ENCODE measurements at places on chromosomes 3 and 15.

- no peak for DNase-seq
Observed at GRCh38 chr3:48456456-48456855, 9.9 kb downstream of the ATRIP start.

DNA sequence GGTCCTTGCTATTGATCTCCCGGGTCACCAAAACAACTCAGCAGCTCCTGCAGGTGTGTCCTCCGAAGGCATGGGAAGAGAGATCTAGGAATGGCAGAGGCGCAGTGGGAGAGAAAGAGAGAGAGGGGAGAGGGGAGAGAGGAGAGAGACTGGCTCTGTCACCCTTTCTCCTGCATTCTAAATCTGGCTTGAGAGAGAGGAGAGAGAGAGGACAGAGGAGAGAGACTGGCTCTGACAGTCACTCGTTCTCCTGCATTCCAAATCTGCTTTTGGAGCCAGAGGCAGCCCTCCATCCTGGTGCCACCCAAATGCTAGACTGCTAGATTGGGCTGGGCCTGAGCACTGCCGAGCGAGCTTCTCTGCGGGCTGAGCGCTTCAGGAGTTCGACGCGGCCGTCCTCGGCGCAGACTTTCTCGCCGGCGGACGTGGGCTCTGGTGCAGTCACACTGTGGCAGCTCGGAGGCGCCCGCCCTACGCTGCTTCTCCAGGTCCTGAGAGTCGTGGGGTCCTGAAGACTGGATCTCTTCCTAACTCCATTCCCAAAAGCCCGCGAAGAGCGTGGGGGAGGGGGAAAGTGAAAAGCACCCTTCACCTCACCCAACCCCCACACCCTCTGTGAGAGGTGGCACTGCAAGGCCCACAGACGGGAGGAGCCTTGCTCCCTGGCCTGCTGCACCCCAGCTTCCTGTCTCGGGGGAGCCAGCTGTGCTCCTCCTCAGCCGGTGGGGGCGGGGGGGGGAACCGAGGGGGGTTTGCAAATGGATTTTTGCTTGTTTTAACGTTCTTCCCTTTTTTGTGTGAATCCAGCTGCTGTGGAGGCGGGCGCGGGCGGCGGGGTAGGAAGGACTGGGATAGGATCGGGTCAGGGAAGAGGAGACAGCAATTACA, 222.3 kb downstream of the MEIS2 start:
- no peak for DNase-seq

DNA sequence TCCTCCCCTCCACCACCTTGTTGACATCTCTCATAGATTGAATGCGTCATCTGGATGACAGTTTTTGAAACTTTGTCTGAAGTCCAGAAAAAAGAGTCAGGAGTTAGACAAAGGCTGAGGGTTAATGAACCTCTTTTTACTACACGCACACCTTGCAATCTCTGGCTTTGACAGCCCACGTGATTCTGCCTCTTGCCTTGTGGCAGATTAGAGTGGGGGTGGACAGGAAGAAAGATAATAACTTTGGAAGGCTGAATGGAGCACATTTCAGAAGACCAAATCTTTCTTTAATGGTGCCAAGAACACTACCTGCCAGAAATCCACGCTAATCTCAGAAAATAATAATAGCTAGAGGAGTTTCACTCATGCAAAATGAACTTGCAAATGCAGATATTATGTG, 327.9 kb upstream of the TRIM42 start:
- no peak for DNase-seq

- peak; percentile 9 for DNase-seq
Observed at GRCh38 chr3:88936831-88937230, 170.6 kb upstream of the EPHA3 start.

DNA sequence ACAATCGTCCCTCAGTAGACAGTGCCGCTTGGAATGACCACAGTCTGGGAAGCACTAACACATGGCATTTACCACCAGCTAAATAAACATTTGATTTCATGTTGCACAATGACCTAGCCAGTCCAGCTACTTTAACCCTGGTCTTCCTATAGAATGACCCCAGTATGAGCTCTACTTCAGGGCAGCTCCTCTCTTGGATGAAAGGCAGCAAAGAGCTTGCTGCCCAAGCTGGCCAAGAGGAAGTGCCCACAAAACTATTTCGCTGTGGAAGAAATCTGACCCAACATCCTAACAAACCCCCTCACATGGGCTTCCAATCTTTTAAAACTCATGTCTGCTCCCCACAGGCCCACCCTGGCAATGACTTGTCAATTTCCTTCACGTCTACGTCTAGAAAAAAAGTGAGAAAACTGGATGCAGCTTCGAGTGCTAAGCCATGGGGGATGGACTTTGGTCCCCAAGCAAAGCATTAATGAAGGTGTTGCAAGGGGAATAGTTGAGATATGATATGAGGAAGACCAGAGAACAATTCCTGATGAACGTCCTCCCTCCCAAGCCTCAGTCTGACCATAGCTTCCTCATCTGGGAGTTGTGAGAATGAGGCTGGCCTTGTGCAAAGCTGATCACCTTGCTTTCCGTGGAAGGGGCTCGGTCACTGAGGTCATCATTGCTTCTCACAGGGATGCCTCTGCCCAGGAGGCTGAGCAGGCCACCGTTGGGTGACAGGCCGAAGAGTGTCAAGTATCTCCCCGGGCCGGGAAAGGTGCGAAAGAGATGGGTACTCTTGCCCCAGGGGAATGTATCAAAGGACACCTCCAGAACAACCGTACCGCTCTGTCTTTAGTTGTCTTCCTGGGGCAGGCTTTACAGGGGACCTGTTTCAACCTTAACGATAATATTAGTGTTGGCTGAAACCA, 964 bp downstream of the SLC25A20 start:
- DNase-seq = no peak

GRCh38 chr15:47750030-47750739, 32.9 kb downstream of the SEMA6D start:
- DNase-seq = no peak

GRCh38 chr15:95192923-95193322, 961.6 kb downstream of the MCTP2 start:
- DNase-seq = no peak

DNA sequence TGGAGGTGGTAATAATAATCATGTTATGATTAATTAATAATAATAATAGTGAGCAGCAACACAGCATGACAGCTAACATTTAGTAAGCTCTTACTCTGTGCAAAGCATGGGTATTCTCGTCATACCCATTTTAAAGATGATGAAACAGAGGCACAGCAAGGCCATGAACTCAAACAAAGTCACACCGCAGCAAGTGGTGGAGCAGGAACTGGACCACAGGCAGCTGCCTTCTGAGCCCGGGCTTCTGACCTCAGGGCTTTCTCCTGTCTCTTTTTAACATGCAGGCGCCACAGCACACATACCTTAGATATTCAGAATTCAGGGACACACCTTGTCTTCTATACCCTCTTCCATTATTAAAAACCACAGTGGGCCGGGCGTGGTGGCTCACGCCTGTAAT, 50.7 kb upstream of the SPATA12 start:
- no peak for DNase-seq

DNA sequence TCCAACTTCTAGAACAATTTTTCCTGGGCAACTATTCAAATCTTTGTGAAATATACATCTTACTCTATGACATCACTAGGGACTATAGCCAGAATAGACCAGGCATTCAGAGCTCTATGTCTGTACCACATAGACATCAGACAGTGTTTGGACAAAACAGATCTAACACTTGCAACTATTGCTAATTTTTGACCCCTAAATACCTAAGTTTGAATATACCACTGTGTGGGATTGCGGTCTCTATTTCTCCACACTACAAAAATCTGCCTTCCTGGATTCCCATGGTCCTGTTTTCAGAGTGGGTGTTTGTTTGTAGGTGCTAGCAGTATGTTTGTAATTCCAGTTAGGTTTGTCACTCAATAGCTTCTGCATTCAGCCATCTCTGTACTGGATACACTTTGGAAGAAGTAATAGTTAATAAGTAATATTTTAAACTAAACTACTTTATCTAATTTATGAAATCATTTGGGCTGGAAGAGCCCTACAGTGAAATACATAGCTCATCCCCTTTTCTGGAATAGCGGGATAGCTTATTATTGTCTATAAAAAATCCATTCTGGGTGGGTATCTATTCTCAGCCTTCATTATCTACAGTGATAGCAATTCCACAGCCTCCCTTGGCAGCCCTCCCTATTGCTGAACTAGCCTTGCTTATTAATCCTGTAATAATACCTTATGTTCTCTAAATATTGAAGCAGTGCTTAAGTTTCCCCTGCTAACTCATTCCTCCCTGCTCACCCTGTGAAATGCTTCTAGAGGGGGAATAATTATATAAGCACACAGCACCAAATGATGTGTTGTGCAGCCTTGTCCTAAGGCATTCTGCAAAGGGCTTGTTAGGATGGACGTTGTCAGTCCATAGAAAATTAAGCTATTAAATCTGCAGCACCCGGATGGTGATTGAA, 49.4 kb downstream of the RBMS3 start:
- DNase-seq = no peak

DNA sequence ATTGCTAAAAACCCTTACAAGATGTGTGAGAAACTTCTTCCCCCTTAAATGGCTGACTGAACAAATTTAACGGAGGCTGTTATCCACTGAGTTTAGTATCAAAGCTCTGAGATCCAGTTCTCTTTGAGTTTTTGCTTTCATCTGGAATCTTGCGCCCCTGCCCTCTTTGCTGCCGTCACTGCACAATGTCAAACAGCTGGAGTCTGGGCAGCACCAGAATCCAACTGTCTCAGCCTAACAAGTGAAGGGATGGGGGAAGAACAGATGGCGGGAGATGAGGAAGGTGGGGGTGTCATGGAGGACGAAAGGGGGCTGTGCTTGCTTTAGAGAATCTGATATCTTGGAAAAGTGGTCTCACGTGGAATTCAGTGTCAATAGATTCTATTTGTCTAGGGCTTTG, 7.0 kb upstream of the BOC start:
- no peak for DNase-seq

DNA sequence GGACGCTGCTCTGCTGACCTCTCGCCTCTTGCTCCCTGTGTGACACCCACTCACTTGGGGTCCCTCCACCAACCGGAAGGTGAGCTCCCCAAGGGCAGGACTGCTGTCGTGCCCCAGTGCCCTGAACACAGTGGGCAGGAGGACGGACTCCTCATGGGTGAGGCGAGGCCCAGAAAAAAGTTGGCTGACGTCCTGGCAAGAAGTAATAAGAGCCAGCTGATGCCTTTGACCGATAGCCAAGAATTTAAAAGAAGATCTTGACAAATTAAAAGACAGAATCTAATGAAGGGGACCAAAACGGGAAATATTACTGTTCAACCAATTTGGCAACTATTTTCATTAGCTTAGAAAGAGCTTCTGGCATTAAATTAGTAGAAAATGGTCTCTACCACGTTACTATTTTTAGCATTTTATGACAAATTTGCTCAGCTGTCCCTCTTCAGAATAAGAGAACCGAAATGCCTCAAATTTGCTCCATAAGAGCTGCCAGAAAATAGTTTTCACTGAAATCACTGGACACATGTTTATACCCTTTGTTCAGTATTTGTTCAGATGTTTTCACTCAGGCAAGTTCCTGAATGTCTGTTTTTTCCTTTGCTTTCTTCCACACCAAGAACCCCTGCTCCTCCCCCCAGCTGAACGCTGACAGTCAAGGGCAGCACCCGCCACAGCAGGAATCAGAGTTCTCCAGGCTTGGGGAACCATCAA, 60.5 kb downstream of the XXYLT1 start:
- no peak for DNase-seq

All from D721Med (cell line).